ENCODE measurements at places on chromosomes 7 and 10. TPM values are rescaled to one million over a fixed set of nuclear protein-coding genes. Genes with fewer than 3 reads are reported as not detected.

GRCh38 chr7:152512706-152513105 lies 76.9 kb upstream of the KMT2C start:
- no peak for DNase-seq

DNA sequence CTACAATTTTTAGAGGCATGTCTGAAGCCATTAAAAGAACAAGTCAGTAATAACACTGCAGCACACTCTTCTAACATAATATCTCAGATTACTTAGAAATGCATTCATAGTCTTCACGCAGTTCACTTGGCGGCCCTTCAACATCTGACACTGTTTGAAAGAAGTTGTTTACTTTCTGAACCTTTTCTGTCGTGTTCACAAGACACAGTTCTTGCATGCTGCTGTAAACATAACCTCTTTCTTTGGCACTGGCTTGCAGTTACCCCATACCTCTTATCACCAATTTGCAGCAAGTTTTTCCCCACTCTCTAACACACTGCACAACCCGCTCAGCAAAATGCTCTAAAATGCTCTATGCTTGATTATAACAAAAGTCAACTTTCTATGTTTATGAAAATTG lies 12.0 kb downstream of the PIP4K2A start:
- DNase-seq, result no peak

DNA sequence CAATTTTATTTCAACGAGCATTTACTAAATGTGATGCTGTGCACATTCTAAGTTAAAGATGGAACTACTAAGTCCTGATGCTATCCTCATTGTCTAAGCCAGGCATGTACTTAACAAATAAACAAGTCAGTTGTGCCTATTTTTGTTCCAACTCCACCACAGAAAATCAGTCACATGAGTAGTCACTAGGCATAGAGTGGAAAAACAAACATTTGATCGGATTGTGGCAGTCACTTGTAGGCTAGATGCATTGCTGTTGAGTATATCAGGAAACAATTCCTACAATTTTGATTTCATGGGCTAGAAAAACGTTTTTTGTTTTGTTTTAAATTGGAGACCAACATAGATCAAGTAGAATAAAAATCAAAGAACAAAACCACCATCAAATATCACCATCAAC lies 177.6 kb upstream of the SLC25A13 start:
- no peak for DNase-seq

GRCh38 chr7:18498341-18498740 lies 2.8 kb downstream of the HDAC9 start:
- DNase-seq, result no peak

DNA sequence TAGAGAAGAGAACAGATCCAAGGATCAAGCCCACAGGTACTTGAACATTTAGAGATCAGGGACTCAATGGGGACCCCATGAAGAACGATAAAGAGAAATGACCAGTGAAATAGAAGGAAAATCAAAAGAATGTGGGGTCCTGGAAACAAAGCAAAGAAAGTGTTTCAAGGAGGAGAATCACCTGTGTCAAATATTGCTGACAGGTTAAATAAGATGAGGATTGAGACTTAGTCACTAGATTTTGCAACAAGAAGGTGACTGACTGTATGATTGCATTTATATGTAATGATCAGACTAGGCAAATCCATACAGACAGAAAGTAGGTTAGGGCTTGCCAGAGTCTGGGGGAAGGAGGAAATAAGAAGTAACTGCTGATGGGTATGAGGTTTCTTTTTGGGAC lies 254.9 kb upstream of the NPY start:
- DNase-seq, result no peak

GRCh38 chr10:43222210-43222720 lies 44.6 kb downstream of the RASGEF1A start:
- DNase-seq, result no peak

- DNase-seq, result no peak
Observed at GRCh38 chr10:116888380-116889055, 39.2 kb downstream of the ENO4 start.

DNA sequence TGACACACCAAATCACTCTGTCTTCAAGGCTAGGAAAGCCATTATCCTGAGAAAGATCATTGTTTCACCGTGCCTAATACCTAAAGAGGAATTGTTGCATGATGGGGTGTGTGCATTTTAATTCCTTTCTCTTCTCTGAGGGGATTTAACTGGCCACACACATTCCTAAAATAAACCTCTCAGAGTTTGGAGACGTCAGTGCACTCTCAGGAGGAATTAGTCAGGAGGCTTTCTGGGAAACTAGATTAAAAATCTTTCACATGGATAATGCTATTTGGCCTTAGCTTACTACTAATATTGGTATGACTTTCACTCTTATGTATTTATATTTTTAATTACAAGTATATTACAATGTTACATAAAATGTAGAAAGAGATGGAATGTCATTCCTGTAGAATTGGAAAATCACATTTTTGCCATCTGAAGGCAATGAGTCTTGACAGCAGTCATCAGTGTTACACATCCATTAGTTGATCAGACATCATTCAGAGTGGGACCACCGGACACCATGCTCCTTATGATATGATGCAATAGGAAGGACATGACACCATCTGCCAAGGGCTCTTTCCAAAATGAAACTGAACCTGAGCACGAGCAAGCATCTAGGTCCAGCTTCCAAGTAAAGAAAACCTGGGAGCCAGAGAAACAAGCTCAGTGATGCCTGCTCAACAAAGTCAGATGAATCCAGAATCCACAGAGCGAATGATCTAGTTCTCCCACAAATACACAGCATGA lies 43.1 kb upstream of the TMEM273 start:
- no peak for DNase-seq

- DNase-seq, result no peak
Observed at GRCh38 chr10:71266147-71266917, 52.7 kb upstream of the SLC29A3 start.

- DNase-seq, result no peak
Observed at GRCh38 chr7:25779002-25779546, 372.9 kb upstream of the NFE2L3 start.

DNA sequence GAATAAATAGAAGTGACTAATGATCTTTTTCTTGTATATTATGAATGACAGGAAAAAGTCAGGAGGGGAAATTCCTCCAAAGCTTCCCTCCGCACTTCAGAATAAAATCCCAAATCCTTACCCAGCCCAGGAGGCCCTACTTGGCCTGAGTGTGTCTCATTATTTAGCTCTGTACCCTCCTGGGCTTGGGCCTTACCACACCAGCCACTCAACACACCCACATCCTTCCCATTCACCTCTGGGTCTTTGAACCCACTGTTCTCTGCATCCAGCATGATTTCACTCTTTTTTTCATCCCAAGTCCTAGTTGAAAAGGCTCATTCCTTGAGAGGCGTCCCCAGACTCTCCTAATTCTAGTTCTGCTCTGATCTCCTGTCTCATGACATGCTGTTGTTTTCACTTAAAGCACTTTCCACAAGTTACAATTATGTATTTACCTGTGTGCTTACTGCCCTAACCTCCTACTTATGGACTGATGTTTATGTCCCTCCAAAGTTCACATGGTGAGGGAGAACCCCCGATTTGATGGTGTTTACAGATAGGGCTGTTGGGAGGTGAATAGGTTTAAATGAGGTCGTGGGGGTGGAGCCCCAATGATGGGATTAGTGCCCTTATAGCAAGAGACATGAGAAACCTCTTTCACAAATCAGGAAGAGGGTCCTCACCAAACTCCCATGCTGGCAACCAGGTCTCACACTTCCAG lies 6.4 kb downstream of the NOD1 start:
- peak; percentile 37 for DNase-seq

- peak; percentile 39 for DNase-seq
Observed at GRCh38 chr7:23470330-23471105, at the start of gene IGF2BP3. IGF2BP3 (minus strand) TSS chr7:23470491; CDS start chr7:23470110, 381 bp downstream.

DNA sequence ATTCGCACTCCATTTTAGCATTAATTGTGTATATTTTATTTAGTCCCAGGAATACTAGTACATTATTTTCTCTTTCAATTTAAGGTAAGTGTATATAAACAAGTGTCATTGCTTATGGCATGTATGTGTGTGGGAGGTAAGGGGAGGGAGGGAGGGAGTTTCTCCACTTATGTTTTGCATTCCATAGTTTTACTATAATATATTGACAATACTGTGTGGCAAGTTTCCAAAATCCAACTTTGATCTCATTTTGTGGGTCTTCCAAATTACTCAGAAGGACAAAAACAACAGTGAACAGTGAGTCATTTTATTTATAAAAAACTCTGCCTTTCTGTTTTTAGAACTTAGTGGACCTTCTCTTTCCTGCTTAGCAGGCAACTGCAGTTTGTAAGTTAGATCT lies 102.3 kb upstream of the SEMA3E start:
- no peak for DNase-seq

DNA sequence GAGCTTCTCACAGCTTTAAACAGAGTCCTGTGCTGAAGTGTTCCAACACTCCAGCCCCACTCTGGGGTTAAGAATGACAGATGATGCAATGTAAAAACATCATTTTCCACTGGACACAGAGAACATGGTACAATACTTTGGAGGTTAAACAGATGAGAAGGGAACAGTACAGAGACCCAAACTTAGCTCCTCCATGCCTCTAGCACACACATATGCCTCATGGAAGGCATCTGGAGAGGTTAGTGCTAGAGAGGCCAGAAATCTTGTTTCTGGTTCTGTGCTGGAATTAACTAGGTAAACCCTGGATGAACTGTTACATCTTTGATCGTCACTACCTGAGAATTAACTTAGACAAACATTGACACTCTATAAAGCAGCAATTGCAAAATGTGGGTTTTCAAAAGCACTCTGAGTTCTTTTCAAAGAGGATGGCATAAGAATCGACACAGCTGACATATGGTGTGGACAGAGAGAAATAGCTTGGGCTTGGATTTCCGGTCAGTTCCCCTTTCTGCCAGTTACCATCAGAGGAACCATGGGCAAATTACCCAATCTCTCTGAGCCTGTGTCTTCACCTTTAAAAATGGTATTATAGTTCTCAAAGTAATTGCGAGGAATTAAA lies 81.9 kb downstream of the KCNMA1 start:
- DNase-seq, result no peak

DNA sequence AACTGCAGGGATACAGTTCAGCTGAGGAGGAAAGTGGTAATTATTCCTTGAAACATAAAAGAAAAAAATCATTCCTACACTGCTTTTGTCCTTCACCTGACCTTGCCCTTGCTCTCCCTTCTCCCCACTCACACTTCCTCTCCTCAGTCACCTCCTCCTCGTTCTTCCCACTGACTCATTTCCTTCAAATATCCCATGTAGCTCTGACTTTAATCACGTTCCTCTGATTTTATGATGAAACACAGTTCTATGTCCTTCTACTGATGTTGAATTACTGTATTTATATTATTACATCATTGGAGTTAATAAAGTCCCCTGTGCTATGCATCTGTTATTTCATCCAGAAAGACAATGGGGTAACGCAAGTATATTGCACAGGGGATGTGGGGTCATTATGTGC lies 575.6 kb downstream of the POM121L12 start:
- no peak for DNase-seq

- no peak for DNase-seq
Observed at GRCh38 chr10:106874604-106874889, 290.0 kb downstream of the SORCS1 start.

GRCh38 chr7:55409482-55410225 lies 44.5 kb downstream of the LANCL2 start:
- DNase-seq, result no peak

- no peak for DNase-seq
Observed at GRCh38 chr10:29377333-29377961, 88.6 kb downstream of the LYZL1 start.

GRCh38 chr10:103177123-103177522 lies 15.9 kb downstream of the NT5C2 start:
- no peak for DNase-seq

DNA sequence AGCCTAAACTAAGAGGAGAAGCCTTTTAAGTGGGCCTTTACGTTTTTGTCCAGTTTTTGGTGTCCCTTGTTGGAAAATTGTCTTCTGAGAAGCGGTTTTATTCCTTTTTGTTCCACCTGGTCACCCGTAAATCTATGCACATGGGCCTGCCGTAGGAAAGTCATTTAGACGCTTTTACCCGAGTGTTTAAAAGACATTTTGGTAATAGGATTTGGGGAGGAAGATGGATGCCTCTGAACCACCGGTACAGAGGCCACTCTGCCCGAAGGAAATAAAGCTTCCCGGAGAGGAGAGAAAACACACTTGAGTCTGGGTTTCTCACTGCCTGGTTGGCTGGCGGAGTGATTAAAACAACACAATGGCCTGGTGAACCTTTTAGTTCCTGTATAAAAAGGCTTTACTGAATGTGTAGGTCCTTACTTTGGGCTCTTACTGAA lies 760 bp downstream of the THNSL1 start:
- DNase-seq, result no peak

The KIF11 gene
- total RNA-seq, result 79.5 TPM

The FOXI2 gene
- total RNA-seq, result not detected

The SPDYE16 gene
- total RNA-seq, result 0.25 TPM

The BICC1 gene
- 0.08 TPM for total RNA-seq

The TAC1 gene
- not detected for total RNA-seq

The TAS2R5 gene
- total RNA-seq, result 0.91 TPM

The DIP2C gene
- total RNA-seq, result 0.70 TPM

The CYP2E1 gene
- total RNA-seq, result 0.76 TPM

The C10orf71 gene
- total RNA-seq, result not detected

The PRRT4 gene
- total RNA-seq, result not detected

The WASHC2A gene
- total RNA-seq, result 34.7 TPM

The RNF32 gene
- 3.4 TPM for total RNA-seq

The ADARB2 gene
- 2.5 TPM for total RNA-seq

The GCC1 gene
- total RNA-seq, result 22.0 TPM

Measured in activated CD4-positive, alpha-beta memory T cell treated with anti-CD3 and anti-CD28 coated beads, Interleukin-2, amount 10 ng/mL, durations not matched to agents 7 days and 5 days (primary cell).